Calu3 (cell line): ENCODE measurements at places on chromosomes 16 and 17.

DNA sequence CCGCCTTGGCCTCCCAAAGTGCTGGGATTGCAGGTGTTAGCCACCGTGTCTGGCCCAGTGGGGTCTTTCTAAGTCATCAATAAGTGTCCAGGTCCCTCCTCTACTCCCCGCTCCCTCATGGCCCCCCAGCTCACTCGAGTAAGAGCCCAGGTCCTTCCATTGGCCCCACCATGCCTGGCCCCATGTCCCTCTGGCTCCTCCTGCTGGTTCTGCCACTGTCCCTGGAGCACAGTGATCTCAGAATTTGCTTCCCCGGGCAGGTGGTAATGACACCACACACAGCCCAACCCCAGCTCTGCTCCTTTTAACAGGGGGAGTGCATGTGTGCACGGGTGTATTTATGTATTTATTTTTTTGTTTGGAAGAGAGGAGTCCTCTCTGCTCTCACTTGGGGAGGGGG lies 19.6 kb downstream of the MGAT5B start:
- DNase-seq, result no peak

DNA sequence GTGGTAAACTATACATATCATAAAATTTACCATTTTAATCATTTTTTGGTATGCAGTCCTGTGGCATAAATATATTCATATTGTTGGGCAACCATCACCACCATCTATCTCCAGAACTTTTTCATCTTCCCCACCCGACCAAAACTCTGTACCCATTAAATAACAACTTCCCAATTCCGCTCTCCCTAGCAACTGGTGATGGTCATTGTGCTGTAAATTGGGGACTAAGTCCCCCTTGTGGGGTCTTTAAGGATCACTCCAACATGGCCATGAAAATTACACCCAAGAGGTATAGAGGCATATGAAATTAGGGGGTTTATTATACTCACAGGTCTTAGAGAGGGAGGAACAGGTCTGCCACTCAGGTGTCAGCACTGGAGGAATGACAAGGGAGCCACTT lies 57.4 kb upstream of the NKD1 start:
- DNase-seq, result no peak

- peak; percentile 10 for DNase-seq
Measured at GRCh38 chr17:32588982-32589381, 102.2 kb downstream of the CDK5R1 start.

- no peak for DNase-seq
Measured at GRCh38 chr17:44496815-44497214, 6.4 kb downstream of the GPATCH8 start.

DNA sequence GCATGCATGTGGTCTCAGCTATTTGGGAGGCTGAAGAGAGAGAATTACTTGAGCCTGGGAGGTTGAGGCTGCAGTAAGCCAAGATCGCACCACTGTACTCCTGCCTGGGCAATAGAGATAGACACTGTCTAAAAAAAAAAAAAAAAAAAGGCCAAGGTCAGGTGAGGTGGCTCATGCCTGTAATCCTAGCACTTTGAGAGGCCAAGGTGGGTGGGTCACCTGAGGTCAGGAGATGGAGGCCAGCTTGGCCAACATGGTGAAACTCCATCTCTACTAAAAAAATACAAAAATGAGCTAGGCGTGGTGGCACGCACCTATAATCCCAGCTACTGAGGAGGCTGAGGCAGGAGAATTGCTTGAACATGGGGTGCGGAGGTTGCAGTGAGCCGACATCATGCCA lies 28.2 kb upstream of the CORO1A start:
- DNase-seq, result no peak

GRCh38 chr16:6018848-6019489 lies 921.4 kb upstream of the EEF2KMT start:
- no peak for DNase-seq

DNA sequence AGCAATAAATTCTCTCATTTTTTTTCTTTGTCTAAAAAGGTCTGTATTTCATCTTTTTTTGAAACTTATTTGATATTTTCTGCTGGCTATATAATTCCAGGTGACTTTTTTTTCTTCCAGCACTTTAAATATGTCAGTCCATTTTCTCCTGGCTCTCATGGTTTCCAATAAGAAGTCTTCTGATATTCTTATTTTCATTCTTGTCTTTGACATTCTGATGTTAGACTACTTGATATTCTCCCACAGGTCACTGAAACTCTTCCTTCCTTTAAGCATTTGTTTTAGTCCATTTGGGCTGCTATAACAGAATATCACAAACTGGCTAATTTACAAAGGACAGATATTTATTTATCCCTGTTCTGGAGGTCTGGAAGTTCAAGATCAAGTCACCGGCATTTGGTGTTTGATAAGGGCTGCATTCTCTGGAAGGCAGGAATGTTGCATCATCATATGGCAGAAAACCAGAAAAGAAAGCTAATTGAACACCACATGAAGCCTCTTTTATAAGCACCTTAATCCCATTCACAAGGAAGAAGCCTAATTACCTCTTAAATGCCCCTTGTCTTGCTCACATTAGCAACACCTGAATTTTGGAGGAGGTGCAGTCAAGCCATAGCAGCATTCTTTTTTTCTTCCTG lies 242.1 kb upstream of the TNRC6C start:
- no peak for DNase-seq

GRCh38 chr16:28237754-28238357 lies 26.1 kb upstream of the XPO6 start:
- no peak for DNase-seq

- DNase-seq, result no peak
Measured at GRCh38 chr16:57049678-57050077, 42.7 kb upstream of the CPNE2 start.

DNA sequence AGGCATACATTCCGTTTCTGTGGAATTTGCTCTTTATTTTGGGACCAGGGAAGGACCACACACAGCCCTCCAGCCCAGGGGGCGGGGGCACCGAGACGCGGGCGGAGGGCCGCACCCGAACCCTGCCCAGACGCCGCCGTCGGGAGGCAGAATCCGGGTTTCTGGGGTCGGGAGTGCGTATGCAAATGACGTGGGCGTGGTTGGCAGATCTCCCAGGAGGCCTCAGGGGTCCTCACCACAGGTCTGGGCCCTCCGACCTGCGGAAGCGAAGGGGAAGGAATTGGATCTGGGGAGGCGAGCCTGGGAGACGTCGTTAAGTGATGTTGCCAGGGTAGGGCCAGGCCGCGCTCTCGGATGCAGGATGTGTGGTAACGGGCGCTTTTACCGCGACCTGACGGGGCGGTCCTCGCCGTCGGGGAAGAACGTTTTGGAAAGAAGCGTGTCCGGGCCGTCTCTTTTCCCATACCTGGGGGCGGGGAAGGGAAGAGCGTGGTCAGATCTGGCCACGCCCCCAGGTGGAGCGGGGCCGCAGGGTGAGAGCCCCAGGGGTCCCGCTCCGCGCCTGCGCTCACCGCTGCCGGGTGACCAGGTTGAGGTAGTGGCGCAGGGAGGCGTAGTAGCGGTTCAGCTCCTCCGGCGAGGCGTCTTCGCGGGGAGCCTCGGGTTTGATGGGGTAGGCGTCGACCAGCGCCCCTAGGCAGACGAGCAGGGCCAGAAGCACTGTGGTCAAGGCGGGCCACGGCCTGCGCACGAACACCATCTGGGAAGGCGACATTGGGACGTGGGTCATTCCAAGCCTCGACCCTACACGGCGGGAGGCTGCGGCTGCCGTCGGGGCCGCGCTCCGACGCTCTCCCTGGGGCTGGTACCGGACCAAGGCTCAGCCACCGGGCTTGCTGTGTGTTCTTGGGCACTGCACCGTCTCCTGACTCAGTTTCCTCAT lies 745 bp downstream of the PYY start:
- no peak for DNase-seq

GRCh38 chr17:19019041-19019941 lies 14.7 kb upstream of the FAM83G start:
- no peak for DNase-seq

GRCh38 chr17:66655861-66656260 lies 179.1 kb upstream of the CACNG5 start:
- no peak for DNase-seq

DNA sequence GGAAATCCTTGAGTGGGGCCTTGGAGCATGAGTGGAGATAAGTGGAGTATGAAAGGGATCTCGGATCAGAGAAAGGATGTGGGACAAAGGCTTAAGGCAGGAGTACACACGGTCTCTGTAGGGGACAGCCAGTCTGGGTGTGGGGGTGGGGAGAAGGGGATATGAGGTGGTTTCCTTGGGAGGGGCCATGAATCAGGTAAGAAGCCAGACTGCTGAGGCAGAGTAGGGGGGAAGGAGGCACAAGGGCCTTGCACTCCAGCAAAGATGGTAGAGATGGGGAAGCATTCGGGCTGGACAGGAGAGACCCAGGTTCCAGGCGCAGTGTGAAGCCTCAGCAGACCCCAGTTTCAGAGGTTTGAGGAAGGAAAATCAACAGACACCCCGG lies 1.6 kb downstream of the HSD11B2 start:
- DNase-seq, result no peak

- DNase-seq, result peak; percentile 45
Measured at GRCh38 chr17:14672830-14673229, 371.9 kb downstream of the HS3ST3B1 start.

DNA sequence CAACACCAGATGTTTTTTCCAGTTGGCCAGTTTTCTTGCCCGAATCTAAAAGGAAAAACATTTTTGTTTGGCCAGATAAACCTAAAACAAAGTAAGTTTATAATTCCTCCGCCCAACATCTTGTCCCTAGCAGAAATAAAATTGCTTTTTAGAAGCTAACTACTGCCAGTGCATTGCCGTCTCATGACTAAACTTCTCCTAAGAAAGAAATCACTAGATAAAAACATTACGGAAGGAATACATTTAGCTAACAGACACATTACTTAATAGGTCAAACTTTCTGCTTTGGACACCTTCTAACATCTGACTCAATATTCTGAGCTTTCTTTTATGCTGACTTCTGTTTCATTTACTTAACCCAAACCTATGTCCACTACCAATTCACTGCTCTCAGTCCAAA lies 36.2 kb downstream of the FBXL20 start:
- DNase-seq, result no peak

DNA sequence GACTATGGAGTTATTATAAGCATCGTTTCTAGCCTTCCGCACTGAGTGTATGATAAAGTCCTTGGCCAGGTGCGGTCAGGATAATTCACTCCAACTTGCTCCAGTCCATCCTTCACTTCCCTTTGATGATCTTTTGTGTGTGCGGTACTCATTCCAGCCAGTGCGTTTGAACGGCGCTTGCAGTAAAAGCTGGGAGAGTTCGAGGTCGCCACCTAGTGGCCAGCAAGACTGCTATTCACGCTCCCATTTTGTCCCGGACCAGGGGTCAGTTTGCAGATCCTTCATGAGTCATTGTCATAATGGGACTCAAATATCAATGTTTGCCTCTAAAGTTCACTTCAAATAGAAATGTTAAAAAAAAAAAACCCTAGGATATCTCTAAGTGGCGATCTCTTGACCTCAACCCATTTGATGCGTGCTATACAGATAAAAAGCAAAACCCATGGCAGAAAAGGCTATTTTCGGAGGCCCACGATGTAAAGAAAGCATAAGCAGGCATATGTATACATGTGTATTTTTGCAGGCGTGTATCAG lies 417.1 kb downstream of the TMEM114 start:
- peak; percentile 49 for DNase-seq

DNA sequence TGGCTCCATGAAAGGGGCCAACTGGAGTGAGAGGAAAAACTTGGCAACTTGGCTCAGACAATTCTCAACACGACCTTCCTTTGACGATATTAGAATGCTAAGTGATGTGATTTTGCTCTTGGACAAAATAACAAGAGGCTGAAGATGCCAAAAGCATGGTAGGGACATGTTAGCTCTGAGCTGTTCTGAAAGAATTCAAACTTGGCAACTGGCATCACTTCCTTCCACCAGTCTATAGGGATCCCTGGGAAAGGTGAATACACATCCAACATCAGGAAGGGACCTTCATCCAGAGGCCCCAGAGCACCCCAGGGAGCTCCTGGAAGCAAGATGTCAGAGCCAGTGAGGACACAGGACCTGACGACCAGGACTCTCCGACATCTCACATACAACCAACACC lies 4.3 kb downstream of the KRT37 start:
- no peak for DNase-seq

DNA sequence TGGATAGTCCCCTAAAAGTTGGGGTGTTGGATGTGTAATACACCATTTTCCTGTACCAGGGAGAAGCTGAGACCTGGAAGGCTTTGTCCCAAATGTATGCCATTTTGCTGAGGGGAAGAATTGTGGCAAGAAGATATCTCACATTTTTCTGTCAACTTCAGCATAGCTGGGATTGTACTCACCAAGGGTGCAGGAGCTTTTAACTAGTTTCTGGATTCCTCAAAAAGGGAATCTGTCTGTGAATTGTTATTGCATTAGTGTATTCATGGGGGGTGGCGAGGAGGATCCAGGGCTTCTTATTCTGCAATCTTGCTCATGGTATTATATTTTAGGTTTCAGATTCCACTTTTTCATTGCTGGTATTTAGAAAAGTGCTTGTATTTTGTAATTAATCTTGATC lies 208.2 kb upstream of the MYOCD start:
- DNase-seq, result no peak

GRCh38 chr16:12758031-12758669 lies 45.5 kb downstream of the CPPED1 start:
- DNase-seq, result no peak

- no peak for DNase-seq
Measured at GRCh38 chr17:17843096-17843495, 6.3 kb upstream of the SREBF1 start.

DNA sequence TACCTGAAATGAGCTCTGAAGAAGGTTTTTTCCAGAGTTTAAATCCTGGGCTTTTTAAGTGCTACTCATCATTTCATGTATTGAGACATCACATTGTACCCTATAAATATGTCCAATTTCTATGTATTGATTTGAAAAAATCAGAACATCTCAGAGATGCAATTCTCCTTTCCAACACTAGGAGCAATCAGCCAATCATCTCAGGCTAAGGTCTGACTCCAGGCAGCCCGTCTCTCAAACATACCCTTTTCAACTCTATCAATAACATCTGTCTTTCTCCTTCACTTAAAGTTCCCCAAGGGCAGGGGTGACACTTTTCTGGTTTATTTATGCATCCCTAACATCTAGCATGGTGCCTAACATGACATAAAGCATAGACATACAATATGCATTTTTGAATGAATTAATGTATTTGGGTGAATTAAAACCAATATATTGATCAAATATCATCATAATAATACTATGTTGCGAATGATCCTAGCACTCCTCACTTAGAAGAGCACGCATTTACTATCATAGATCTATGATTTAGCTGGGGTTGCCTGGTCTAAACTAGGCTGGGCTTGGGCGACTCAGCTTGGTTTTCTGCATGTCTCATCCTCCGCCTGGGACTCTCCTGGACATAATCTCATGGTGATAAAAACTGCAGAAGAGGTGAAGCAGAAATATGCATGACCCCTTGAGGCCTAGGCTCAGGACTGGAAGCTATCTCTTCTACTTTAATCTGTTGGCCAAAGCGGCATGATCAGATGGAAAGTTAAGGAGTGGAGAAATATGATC lies 5.2 kb upstream of the CDH11 start:
- no peak for DNase-seq

GRCh38 chr17:65270499-65271253 lies 133.5 kb downstream of the RGS9 start:
- no peak for DNase-seq
